ENCODE measurements at places on chromosomes 5 and 9.

DNA sequence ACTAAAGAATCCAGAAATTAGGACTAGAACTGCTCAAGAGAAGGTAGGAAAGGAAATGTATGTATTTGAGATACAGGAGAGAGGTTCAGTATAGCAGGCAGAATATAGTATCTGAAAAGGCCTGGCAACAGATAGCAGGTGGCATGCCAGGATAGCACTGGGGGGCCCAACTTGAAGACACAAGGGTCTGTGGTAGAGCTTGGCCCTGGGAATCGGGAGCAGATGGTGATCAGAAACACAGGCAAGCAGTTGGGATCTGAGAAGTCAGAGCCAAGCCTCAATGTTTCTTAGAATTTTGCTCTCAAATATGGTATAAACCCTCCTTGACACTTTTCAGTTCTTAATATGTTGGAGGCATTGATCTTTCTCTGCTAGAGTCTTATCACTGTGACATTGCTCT, 499.8 kb upstream of the CD180 start:
- no peak for DNase-seq

GRCh38 chr5:53030893-53031292, 41.7 kb downstream of the ITGA2 start:
- no peak for DNase-seq

- no peak for DNase-seq
These were observed 52.9 kb downstream of the COMMD10 start for GRCh38 chr5:116137544-116138378.

DNA sequence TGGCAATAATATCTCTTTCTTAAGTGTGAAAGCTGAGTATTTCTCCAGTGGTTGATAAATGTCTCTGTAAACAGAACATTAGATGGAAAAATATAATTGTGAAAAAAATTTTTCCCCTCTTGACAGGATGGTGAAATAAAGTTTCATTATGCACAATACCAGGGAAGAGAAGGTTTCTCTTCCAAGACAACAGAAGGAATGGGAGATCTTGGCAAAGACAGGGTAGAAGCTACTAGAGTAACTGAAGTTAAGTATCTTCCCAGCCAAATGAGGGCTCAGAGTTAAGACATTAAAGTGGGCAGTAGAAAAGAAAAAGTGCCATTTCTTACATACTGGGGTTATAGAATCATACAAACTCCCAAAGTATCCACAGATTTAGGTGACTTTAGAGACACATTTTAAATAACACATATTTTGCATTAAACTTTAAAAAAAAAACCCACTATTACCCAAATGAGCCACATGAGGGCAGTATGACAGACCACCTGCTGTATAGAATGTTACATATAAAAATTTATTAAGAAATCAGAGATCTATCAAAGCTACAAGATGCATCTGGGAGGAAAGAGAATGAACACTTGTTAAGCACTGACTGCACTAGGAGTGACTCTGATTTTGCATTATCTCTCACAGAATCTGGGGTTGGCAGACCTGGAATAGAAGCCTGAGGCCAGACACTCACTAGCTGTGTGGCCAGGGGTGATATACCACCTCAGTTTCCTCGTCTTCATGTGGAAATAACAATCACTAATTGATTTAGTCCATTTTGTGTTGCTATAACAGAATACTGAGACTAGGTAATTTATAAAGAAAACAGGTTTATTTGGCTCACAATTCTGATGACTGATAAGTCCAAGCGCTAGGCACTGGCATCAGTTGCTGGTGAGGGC, 98.5 kb downstream of the ARSB start:
- no peak for DNase-seq

- DNase-seq: no peak
These were observed 73.4 kb upstream of the FBXW11 start for GRCh38 chr5:172079876-172080275.

GRCh38 chr5:175717837-175718236, 60.0 kb downstream of the HRH2 start:
- no peak for DNase-seq

GRCh38 chr9:125815568-125815967, 68.4 kb downstream of the PBX3 start:
- DNase-seq: no peak

DNA sequence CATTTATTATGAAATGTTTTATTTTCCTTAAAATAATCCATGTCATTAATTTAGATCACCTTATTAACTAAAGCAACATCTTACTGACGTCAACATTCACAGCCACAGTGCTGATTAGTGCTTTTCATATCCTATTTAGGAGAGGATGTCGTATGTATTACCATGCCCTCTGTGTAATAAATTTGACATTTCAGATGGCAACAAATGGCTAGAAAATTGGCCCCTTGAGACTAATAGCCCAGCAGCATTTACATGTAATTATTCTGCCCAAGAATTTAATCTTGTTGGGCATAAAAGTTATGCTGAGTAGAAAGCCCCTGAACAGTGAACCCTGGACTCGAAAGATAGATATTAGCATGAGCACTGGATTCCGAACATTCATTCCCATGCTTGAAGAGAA, 391.2 kb downstream of the PRELID2 start:
- DNase-seq: no peak

- DNase-seq: no peak
These were observed 437.6 kb downstream of the KIAA0825 start for GRCh38 chr5:94180761-94181160.

GRCh38 chr9:3526997-3527940, 1.5 kb upstream of the RFX3 start:
- no peak for DNase-seq

DNA sequence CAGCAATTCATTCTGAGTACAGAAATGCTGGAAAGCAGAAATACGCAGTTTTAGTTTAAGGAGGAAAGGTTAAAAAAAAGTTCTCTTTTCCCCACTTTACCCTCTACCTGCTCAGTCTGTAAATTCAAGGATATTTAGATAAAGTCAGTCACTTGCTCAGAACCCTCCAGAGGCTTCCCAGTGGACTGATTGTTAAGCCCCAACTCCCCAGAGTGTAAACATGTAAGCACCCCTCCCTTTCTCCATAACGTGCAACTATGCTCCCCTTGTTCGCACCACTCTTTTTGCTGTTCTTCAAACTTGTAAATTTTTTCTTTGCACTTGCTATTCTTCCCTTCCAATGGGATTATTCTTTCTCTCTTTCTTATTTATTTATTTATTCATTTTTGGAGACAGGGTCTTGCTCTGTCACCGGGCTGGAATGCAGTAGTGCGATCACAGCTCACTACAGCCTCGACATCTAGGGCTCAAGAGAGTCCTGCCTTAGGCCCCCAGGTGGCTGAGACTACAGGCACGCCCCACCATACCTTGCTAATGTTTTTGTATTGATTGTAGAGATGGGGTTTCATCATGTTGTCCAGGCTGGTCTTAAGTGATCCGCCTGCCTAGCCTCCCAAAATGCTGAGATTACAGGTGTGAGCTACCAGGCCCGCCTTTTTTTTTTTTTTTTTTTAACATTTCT, 32.5 kb upstream of the ERBIN start:
- no peak for DNase-seq

DNA sequence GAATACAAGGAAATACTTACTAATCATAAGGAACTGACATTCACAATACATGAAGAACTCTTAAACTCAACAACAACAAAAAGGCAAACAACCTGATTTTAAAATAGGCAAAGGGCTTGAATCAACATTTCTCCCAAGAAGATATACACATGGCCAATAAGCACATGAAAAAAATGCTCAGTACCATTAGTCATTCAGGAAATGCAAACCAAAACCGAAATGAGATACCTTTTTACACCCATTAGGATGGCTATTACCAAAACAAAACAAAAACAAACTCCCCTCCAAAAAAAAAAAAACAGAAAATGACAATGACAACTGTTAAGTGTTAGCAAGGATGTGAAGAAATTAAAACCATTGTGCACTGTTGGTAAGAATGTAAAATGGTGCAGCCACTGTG, 104.1 kb upstream of the ZNF462 start:
- DNase-seq: no peak

DNA sequence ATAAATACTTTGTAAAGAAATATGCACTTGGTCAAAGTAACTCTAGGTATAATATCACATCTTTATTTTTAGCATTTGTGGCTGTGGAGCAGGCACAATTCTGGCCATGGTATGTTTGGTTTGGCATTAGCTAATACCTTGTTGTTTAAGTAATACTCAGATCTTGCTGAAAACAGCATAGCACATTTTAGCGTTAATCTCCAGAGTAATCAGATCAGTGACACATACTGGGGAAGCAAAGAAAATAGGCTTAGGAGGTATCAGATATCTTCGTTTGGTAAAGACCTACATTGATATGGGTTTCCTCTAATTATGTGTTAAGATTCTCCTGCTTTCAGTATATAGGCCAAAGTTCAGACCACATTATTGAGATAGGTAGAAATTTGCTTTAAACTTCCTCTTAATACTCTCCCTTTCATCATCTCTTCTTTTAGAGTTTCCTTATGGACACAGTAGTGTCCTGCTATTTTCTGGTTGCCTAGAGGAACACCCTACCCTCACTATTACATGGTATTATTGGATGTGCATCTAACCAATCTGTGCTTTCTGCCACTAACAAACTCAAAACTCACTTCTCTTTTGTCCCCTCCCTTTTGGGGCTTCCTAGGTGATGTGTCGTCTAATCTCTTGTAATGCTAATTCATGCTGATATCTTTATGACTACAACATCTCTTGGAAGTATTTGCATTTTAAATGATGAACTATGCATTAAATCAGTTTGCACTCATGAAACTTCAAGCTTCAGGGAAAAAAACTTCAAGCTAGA, 437.3 kb upstream of the ADAMTSL1 start:
- no peak for DNase-seq

- DNase-seq: no peak
These were observed 24.0 kb upstream of the ADAM19 start for GRCh38 chr5:157599565-157599964.

DNA sequence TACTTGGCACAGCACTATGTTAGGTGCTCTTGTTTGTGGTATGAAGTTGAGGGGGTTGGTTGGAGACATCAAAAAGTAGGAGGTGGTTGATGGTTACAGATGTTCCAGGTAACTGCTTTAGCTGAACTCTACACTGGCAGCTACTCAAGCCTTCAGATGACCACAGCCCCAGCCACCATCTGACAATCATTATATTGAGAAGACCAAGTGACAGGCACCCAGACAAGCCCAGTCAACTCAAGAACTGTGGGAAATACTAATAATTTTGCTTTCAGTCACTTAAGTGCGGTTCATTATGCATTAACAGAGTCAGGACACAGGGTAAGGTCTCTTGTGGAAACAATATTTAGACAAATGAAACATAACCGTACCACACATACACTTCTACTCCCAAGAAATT, 38.9 kb upstream of the SLIT3 start:
- no peak for DNase-seq

GRCh38 chr9:137082925-137083290, 3.9 kb upstream of the MAN1B1 start:
- no peak for DNase-seq

- no peak for DNase-seq
These were observed 7.4 kb downstream of the NR2F1-AS1 start for GRCh38 chr5:93573354-93574351.

- no peak for DNase-seq
These were observed 155.3 kb upstream of the PPP1R26 start for GRCh38 chr9:135324329-135324728.

- DNase-seq: no peak
These were observed 1.4 kb downstream of the PRR16 start for GRCh38 chr5:120465436-120465961.

DNA sequence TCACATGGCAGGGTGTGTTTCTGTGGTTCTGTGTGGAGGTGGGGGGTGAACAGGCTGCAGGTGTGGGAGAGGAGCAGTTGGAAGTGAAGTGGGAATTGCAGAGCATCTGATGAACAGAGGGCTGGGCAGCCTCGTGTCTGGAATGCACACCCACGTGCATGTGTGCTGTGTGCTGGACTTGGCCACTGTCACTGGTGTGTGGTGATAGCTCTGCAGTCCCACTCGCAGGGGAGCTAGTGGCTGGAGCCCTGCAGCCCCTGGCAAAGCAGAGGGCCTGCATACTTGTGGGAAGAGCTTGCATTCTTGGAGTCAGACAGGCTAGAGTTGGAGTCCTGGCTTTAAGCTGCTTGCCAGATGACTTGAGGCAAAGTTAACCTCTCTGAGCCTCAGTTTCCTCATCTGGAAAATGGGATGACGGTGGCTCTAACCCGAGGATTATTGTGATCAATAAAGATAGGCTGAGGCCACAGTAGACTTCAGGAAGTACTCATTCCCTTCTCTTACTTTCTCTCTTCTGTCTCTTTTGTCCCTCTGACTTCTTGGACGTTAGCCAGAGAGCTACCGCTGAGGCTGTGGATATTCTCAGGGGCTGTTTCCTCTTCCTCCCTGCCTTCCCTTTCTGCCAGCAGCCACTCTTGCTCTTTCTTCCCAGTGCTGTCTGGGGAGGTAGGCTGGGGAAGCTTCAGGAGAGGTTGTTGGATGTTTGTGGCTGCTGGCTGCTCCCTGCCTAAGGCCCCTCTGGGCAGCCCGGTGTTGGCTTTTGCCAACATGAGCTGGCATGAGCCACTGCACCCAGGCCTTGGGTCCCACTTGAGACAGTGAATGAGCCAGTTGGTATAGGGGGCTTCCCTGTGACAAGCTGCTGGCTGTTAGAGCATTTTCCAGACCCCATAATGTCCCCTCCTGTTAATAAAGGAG, 18.3 kb downstream of the PSAT1 start:
- DNase-seq: no peak

Measured in stimulated activated CD4-positive, alpha-beta T cell treated with anti-CD3 and anti-CD28 coated beads, Interleukin-1b, Interleukin-23, amount 100 ng/mL, for 1 hour (primary cell).